Fibroblast of skin of abdomen (primary cell): ENCODE measurements at places on chromosomes 7 and 10.
A peak's percentile ranks its signal among the peaks of the same experiment; 100 is the strongest.

DNA sequence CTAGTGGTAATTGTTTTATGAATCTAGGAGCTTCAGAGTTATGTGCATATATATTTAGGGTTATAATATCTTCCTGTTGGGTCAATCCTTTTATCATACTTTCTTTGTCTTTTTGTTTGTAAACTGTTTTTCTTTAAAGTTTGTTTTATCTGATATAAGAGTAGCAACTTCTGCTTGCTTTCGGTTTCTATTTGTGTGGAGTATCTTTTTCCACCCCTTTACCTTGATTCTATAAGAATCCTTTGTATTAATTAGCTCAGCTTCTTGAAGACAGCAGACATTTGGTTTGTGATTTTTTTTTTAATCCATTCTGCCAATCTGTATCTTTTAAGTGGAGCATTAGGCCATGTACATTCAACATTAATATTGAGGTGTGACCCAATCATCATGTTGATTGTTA lies 9.3 kb downstream of the CASP7 start:
- DNase-seq, result no peak

DNA sequence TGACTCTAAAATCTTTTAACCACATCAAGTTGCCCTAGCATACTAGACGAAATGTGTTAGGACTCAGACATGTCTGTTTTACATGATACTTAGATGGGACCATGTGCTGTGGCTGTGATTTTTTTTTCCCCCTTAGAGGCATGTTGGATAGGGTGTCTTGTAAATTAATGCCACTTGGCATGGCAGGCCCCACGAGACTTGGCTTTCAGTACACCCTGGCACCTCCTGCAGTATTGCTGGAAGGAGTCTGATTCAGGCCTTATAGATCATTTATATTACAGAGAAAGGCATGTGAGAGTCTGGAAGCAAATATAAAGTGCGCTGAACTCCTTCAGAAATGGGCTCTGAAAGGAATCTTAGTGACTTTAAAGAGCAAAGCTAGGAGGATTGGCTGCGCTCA lies 494.1 kb downstream of the SDK1 start:
- DNase-seq, result no peak

DNA sequence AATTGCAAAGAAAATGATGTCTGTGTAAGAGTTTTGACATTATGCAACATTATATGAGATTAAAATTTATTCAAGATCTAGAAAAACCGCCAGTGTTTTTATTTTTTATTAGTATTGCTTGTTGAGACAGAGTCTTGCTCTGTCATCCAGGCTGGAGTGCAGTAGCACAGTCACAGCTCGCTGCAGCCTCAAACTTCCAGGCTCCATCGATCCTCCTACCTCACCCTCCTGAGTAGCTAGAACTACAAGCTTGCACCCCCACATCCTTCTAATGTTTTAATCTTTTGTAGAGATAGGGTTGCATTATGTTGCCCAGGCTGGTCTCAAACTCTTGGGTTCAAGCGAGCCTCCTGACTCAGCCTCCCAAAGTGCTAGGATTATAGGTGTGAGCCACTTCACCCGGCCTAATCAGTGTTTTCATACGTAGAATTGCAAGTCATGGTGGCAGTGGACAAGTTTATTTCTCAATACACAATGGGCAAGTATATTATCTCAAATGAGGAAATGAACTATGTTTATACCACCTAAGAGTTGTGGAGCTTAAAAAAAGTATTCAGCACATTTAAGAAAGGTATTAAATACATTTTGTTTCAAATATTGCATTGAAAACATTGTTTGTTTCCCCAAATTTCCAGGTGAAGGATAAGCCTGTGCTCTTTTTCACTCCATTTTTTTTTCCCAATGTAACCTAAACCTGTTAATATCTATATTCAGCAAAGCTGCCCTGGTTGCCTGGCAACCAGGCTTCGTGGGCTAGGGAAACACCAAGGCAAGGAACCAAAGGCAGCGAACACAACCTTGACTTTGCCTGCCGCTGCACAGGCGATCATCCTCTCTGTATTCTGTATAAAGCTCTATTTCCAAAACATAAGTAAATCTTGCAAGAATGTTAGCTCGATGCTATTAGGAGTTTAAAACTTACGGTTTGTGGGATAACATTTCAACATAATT lies 163.9 kb downstream of the CACNB2 start:
- DNase-seq, result no peak

GRCh38 chr10:133307776-133308420 lies 774 bp downstream of the TUBGCP2 start:
- peak; percentile 31 for DNase-seq

DNA sequence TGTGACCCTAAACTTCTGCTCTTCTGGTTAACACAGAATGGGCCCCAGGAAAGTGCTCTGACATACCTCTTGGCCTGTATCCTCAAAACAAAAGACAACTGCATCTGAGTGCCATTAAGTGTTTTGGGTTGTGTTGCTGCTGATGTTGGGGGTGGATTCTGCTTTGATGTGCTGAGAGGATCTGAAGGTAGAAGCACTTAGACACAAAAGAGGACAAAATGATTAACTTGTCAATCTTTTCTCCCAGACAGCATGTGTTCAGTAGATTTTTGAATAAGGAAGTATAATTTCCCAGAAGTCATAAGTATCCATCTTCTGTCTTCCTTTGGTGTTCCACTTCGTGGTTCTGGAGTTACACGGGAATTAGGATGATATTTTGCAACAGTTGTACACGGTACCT lies 16.1 kb upstream of the TMEM178B start:
- DNase-seq, result no peak

DNA sequence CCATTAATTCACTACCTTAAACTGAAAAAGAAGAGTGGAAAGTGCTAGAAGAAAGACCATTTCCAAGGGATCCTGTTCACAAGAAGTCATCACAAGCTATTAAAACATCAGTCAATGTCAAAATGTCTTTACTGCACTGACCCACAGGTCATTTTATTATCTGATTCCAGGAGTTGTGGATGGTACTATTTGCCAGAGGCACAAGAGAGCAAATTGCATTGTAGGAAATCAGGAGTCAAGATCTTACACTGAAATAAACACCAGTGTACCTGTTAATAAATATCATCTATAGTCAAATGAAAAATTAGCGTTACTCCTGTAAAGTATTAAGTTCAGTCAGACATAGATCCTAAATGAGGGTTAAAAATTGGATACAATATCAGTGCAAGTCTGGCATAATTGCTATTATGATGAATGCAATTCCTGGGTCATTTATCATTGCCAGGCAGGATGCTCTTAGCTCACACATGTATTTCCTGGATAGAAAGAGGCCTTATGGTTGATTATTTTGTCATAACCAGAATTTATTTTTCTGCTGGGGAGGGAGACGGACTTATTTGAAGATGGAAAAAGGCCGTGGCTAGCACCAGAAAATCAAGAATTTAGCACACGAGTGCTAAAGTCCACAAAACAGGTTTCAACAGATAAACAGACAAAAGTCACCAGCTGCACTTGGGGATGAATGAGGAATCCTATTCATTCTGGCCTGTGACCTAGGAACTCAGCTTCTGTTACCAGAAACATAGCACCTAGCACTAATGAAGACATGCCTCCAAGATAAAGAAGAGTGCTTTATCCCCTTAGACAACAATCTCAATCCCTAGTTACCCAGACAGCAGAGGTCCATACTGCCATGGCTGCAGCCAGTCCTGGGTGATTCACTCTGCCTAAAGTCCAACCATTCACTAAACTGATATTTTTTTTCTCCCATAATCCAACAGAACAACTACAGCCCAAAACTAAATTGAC lies 683.1 kb upstream of the POM121L12 start:
- no peak for DNase-seq

DNA sequence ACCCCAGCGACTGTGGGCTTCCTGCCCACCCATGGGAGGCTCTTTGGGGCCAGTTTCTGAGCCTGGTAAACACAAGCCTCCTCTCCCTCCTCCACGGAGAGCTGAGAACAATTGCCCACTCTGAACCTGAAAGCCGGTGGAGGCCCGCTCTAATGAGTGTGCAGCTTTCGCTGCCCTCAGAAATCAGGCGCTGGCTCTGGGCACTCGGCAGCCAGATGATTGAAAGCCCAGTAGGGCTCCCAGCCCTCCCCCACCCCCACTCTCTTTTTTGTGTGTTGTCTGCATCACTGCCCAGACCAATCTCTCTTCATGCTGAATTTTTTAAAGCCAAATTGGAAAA lies 438.9 kb downstream of the RPS24 start:
- no peak for DNase-seq

- DNase-seq, result no peak
Measured at GRCh38 chr7:41867639-41868280, 164.9 kb upstream of the INHBA start.
